Cardiac septum (tissue), 1 donor: ENCODE measurements at places on chromosomes 5 and 9. TPM values are rescaled to one million over a fixed set of nuclear protein-coding genes. Genes with fewer than 3 reads are reported as not detected.

DNA sequence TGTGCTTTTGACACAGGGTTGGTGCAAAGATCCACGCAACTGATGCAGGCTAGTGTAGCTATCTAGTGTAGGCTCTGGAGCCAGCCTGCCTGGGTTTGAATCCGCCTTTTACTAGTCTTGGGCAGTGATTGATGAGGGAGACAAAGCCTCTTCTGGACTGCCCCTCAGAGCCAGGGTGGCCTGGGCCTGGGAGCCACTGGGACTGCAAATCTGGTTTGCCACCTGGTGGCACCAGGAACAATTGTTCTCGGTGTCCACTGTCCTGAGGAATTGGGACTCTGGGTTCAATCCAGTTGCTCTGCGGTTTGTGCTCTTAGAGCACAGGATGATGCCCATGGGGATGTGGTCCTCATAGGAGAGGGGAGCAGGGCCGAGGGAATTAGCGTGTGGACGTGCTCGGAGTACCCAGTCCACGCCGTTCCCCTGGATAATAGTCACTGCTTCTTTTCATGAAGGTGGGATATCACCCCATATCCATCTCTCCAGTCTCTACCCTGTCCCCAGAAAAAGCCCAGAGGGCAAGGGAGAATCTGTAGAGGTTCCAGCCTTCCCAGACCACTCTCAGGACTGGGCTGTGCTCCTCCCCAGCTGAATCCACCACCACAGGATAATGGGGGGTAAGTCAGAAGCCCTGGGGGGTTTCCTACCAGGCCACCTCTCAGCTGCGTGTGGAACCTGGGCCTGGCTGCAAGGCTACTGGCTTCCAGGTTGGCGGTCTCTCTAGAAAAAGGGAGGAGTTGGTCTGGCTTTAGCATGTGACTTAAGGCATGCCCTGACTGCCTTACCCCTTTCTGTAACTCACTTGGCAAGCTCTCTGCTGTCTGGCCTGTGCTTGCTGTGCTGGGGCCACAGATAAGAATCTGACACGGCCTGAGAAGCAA is 1.9 kb downstream of the B4GALT7 start:
- DNase-seq: no peak

Gene STPG3
- total RNA-seq: not detected

GRCh38 chr5:147509710-147510651 is at the start of gene DPYSL3:
Gene DPYSL3 (minus strand): TSS chr5:147510068. CDS start chr5:147509858, 210 bp downstream.
- peak; percentile 83 for DNase-seq

Gene STOM
- 191 TPM for total RNA-seq

DNA sequence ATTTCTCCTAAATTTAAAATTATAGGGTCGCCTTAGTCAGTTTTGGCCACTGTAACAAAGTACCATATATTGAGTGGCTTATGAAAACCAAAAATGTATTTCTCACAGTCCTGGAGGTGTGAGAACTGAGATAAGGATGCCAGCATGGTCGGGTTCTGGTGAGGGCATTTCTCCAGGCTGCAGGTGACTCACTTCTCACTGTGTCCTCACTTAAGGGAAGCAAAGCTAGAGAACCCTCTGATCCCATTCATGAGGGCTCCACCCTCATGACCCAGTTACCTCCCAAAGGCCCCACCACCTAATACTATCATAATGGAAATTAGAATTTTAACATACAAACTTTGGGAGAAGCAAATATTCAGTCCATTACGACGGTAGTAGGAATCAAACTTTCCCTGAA is 75.1 kb upstream of the FBN2 start:
- DNase-seq: no peak

GRCh38 chr5:122439645-122440044 is 127.6 kb downstream of the SNCAIP start:
- DNase-seq: no peak

- DNase-seq: no peak
These were observed 51.3 kb downstream of the ARL15 start for GRCh38 chr5:54259090-54259489.

- no peak for DNase-seq
These were observed 5.1 kb downstream of the OBP2A start for GRCh38 chr9:135551031-135551430.

DNA sequence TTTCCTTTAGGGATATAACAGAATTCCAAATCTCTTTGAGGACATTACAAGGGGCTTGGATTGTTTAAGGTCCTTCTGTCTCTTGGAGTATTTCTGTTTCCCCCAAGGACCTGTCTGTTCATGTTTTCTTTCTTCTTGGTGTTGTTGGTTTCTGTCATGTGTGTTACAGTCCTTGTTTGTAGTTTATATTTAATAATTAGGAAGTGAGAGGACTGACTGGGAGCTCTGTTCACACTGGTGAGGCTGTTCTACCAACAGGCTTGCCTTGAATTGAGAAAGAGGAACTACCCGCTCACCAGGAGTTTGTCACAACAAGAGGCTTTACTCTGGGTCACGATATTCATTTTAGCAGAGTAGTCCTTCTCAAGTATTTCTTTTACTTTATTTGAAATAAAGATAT is 119.2 kb upstream of the SV2C start:
- no peak for DNase-seq

Gene PRUNE2
- total RNA-seq: 19.9 TPM

DNA sequence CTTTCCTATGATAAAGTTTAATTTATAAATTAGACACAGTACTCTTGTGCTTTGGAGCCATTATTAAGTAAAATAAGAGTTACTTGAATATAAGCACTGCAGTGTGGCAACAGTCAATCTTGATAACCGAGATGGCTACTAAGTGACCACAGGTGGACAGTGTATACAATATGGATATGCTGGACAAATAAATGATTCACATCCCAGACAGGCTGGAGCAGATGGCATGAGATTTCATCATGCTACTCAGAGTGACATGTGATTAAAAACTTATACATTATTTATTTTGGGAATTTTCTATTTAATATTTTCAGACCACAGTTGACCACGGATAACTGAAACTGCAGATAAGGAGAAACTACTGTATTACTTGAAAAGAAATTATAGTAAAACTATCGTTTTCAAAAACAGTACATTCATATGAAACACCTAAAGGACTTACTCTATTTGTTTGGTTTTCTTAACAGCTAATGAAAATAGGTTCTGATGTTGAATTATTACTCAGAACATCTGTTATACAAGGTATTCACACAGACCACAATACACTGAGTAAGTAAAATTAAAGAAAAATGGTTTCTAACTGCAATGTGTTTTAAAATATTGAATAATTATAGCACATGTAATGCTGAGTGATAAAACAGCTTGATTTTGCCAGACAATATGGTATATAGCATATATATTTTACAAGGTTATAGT is 16.0 kb downstream of the LYRM7 start:
- DNase-seq: no peak

- DNase-seq: no peak
These were observed 1040.6 kb upstream of the SEMA6A start for GRCh38 chr5:117615226-117615625.
